ENCODE measurements at places on chromosomes 2 and 18.

DNA sequence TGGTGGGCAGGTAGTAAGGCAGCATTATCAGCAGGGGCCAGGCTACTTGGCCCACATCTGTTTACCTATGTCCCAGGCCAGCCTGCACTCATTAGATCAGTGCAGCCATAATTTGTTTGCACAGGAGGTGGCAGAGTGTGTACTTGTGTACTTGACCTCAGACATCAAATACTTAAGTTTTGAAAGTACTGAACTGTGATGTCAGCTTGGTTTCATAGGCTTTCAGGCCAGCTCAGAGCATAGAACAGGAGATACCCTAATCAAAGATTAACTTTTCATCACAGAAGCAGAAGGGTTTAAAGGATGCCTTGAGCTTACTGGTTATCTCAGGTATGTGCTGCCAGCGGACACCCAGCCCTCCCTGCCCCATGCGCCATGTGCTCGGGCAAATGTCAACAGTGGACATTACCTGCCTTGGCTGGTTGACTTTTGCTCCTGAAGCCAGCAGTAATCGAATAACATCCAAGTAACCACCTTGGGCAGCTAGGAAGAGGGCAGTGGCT, 33.2 kb downstream of the ANKRD29 start:
- no peak for DNase-seq

DNA sequence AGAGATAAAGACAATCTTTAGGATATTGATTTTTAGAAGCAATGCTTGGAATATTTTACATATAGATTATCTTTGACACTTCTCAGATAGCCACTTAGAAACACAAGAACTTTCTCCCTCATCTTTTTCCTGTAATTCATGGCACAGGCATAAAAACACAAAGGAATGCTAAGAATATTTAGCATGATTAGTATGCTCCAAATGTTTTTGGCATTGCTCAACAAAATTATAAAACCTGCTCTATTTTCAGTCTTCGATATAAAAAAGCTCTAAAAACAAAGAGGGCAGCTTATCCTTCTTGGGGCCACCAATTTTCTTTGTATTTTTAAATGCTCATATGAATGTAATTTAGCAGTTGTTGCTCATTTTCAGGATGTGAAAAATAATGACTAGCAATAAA, 90.8 kb downstream of the RAD51AP2 start:
- DNase-seq, result no peak

DNA sequence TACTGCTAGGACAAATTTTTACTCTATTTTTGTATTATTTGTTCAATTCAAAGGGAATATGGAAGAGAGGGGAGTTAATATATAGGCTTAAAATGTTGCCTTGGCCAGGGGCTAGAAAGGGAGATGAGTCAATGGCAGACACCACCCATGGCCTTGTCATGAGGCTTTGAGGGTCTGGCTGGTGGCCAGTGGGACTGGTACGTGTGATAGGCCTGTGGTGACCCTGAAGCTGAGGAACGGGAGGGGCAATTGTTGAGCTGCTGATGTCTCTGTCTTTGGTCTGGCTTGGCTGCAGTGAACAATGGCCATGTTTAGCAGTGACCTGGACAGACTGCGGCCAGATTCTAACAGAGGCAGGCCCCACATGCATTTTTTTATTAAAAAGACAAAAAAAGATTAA, 18.5 kb downstream of the GKN1 start:
- DNase-seq, result no peak

- no peak for DNase-seq
Observed at GRCh38 chr2:120720231-120720630, 15.4 kb upstream of the GLI2 start.

DNA sequence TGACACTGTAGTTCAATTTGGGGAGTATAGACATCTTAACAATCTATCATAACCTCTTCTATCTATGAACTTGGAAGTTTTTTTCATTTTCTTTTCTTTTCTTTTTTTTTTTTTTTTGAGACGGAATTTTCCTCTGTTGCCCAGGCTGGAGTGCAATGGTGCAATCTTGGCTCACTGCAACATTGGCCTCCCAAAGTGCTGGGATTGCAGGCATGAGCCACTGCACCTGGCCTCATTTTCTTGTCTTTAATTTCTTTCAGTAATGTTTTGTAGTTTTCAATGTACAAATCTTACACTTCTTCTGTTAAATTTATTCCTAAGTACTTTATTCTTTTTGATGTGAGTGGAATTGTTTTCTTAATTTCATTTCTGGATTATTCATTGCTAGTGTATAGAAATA, 14.6 kb downstream of the ASAP2 start:
- DNase-seq, result no peak

- no peak for DNase-seq
Observed at GRCh38 chr2:13110825-13111224, 394.1 kb downstream of the TRIB2 start.

- no peak for DNase-seq
Observed at GRCh38 chr2:98028931-98029717, 33.4 kb upstream of the TMEM131 start.

- DNase-seq, result no peak
Observed at GRCh38 chr2:201432038-201432620, 19.1 kb downstream of the TRAK2 start.

DNA sequence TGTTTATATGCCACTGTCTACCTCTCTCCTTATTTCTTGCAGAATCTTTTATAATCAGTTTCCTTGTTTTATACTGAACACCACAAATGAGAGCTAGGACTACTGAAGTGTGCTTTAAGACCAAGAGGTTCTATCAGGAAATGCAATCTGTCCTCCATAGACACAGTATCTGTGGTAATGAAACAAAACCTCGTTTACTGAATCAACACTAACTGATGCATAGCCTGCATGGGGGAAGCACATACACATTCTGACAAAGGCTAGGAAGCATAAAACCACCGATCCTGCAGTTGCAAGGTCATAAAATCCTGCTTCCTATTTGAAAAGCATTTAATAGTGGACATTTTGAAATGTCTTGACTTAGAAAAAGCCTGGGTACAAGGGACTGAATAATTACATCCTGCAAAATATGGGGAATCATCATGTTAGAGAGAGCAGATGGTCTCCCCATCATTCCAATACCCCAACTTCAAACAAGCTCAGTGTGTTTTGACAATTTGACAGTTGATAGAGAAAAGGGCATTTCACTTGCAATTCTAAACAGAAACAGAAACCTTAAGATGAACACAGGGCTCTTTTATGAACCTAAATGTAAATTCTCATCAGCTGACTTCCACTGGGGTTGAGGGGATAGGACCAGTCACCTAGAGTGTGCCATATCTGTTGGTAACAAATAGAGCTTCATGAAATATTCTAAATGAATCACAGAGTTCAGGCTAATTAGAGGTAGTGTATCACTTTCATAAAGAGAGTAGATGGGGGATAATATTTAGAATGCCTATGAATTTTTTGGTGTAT, 1845.6 kb upstream of the PIK3C3 start:
- no peak for DNase-seq

- DNase-seq, result no peak
Observed at GRCh38 chr2:238024986-238025385, 35.8 kb upstream of the SCLY start.

- DNase-seq, result no peak
Observed at GRCh38 chr2:26492749-26493515, 15.0 kb upstream of the OTOF start.

DNA sequence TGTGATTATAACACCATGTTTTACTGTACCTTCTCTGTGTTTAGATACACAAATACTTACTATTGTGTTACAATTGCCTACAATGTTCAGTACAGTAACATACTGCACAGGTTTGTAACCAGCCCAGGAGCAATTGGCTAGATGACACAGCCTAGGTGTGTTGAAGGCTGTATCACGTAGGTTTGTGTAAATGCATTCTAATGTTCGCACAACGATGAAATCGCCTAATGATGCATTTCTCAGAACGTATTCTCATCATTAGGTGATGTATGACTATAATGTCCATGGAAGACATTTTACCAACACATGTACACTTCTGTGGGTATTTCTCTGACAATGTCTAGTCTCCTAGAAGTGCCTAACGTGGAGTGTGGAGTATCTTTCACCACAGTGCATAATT, 165.9 kb upstream of the KLF7 start:
- no peak for DNase-seq

DNA sequence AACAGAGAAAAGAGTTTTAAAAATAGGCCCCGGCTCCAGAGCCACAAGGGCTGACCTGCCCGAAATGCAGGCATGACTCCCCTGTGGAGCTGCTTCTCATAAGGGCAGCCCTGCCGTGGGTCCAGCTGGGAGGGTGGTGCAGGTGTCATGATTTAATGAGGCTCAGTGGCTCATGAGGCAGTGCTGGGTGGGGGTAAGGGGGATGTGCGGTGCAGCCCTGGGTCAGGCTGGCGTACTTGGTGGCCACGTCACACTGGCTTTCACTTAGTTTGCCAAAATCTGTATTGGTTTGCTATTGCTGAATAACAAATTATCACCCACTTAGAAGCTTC, 33.6 kb downstream of the HJURP start:
- DNase-seq, result no peak

GRCh38 chr2:231199219-231199618, 788 bp downstream of the ARMC9 start:
- no peak for DNase-seq

- no peak for DNase-seq
Observed at GRCh38 chr2:2466534-2466933, 135.5 kb upstream of the MYT1L start.

GRCh38 chr2:230779607-230780006, 67.0 kb downstream of the CAB39 start:
- DNase-seq, result no peak

DNA sequence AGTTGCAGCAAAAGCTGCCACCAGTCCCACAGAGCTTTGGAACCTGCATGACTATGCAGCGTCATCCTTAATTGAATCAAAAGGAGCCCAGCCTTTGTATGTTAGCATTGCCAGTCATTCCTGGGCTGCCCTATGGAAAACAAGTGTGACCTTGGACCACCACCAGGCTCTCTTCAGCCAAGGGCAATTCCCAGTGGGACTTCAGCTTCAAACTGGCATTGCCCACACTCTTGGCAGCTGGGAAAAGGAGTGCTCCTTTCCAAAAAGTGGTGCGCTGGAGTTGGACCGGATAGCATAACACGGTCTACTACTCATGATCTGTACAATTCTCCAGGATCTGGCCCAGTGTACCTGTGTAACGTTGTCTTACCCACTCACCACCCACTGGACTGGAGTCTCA, 259.5 kb downstream of the MREG start:
- no peak for DNase-seq

DNA sequence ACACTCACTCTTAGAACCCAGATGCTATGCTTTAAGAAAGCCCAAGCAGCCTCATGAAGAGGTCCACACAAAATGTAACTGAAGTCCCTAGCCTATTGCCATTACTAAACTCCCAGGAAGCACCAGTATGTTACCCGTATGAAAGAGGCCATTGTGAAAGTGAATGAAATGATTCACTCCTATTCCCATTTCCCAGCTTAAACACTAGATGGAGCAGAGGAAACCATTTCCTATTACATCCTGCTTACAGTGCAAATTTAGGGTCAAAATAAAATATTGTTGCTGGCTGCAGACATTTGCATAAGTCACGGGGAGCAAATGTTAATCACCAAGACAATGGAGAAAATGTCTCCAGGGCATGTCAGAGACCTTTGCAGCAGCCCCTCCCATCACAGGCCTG, 989.7 kb upstream of the CRIM1 start:
- no peak for DNase-seq

GRCh38 chr2:238921259-238921658, 73.4 kb downstream of the TWIST2 start:
- DNase-seq, result no peak

DNA sequence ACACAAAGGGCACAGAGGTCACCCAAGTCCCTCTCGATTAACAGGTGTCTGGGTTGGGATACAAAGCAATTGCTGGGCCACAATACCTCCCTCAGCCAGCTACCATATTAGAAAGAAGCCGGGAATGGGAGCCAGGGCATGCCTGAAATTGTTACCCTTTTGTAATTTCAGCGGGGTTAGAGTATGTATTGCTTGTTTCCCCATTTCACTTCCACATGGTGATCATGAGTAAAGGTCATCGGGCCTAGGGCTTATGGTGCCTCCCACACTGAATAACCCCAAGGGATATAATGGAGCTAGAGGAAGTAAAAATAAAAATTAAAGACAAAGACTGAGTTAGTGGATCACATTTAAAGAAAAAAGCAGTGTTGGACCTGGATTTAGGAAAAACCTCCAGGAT, 437.2 kb upstream of the KLHL29 start:
- no peak for DNase-seq

DNA sequence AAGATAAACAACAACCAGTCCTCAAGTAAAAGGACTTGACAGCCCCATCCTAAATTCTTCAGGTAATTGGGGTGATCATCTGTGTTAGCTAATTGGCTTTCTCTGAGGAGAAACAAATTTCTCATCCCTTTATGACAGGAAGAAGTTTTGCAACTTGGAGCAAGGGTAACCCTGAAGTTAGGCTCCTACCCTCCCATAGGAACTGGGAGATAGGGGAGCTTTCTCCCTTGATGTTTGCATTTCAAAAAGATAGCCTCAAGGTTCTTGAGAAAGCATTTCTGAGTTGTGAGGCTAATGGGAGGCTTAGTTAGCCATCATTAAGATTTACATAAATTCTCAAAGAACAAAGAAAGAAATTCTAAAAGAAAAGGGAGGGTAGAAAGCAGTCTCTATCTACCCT, 95.4 kb downstream of the MAP2 start:
- no peak for DNase-seq

DNA sequence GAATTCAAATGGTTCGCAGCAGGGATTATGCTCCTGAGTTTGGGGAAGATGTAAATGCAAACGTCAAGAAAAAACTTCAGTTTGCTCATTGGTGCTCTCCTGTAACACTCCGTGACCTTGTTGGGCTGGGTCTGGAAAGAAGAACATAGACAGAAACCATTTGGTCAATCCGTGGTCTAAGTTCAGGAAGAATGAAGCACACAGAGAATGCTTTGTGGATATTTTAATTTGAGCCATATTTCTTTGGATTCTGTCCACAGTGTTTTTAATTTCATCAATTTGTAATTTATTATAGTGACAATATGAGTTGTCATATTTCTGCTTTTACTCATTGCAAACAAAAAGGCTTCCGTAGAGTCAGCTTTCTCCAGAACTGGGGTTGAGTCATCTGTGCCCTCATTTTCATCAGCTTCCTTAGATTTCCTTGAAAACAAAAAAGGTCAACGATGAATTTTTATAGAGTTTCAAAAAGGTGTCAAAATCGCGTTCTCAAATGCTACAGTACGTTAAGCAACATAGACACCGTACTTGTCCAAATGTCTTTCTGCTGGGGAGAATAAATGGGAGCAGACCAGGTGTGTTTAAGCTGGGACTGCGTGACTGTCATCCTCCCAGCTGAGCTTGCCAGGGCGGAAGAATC, 606.4 kb downstream of the RNF144A start:
- no peak for DNase-seq

GRCh38 chr2:43443282-43443681, 152.6 kb downstream of the THADA start:
- DNase-seq, result no peak

GRCh38 chr2:129865976-129866375, 113.5 kb upstream of the RAB6C start:
- no peak for DNase-seq

- DNase-seq, result no peak
Observed at GRCh38 chr18:34697891-34698290, 12.2 kb upstream of the DTNA start.

- no peak for DNase-seq
Observed at GRCh38 chr2:46184794-46185583, 112.2 kb upstream of the EPAS1 start.

- DNase-seq, result no peak
Observed at GRCh38 chr2:21453723-21454450, 330.1 kb downstream of the TDRD15 start.

GRCh38 chr2:30250421-30250820, 19.1 kb downstream of the LBH start:
- DNase-seq, result no peak

- no peak for DNase-seq
Observed at GRCh38 chr18:47898696-47899095, 31.8 kb downstream of the SMAD2 start.

- no peak for DNase-seq
Observed at GRCh38 chr2:180507028-180507427, 473.4 kb upstream of the UBE2E3 start.
